Stromal cell of bone marrow (primary cell): ENCODE measurements at places on chromosomes 4 and X.

DNA sequence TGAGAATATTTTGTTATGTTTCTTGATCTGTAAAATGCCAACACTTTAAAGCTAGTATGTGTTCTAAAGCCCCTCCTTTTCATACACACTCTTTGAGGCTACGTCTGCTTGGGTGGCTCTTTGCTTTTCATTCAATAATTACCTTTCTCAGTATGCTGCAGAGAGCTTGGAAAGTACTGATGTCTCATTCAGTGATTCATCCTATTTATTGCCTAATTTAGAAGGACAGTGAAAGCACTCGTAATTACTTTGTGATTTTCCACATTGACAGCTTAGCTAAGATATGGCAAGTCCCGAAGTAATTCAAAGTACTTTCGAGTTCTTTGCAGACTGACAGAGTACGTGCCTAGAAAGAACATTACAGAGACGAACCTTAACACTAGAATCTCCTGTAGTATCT, 57.2 kb downstream of the BMP15 start:
- no peak for DNase-seq

DNA sequence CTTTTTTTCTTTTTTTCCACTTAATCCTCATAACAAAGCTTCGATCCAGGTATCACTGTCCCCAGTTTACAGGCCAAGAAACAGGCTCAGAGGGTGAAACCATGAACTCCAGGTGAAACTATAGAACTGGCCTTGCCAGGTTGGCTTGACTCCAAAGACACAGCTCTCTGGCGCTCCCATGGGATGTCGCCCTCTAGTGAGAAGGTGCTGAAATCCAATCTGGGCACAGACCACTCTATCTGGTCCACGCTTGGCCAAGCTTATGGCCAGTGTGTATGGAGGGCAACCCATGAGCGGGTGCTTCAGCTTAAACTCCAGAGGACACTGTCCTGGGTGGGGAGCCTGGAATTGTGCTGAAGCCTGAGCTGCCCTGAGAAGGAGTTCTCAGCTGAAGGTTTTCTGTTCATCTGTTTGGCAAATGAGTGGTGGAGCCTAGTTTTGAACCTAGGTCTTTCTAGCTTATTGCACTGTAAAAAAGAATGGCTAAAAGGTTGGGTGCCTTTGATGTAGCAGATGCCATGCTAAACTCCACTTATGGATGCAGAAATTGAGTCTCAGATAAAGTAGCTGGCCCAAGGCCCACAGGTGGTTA, 70.5 kb downstream of the SEL1L3 start:
- no peak for DNase-seq

GRCh38 chr4:17476853-17477252, 35.0 kb downstream of the QDPR start:
- no peak for DNase-seq

DNA sequence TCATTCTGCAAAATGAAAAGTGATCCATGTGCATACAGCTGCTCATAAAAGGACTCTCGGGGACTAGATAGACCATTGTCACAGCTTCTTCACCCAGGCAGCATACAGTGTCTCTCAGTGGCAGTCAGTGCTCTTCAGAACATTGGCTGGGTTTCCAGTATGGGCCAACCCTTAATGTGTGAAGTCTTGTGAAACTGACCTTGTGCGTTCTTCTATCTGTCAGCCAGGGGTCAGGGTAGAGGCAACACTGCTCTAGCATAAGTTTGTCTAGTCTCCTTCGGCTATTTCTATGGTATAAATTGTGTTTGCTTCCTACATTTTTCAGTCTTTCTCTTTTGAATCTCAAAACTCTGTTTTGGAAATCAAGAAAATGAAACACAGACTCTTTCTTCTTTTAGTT, 37.0 kb upstream of the SMIM31 start:
- no peak for DNase-seq

- DNase-seq = no peak
Measured at GRCh38 chr4:6267573-6267972, 2.1 kb upstream of the WFS1 start.

DNA sequence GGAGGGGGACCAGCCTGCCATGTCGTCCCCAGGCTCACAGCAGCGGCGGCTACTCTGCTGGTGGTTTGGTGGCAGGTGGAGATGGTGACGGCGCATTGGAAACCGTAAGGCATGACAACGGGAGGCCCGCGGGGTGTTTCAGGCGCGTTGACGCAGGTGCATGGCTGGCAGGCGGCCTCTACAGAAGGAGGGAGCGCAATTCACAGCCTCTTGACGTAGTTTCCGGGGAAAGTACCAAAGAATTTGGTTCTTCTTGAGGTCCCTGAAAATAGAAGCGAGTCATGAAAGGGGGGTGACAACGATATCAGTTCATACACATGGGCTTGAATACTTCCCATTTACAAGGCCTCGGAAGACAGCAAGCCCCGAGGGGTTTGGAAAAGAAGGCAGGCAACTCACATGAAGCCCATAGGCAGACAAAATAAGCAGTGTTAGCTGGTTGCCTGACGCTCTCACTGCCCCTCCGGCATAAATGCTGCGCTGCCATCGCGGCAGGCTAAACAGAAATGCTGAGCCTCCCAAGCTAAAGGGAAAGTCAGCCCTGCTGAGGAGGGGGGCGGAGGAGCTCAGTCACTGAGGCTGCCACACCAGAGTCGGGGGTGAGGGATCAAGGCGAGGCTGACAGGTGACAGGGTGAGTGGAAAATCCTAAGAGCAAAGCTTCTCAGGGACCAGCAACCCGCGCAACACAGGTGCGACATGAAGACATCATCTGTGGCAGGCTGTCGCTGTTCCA, 52.3 kb upstream of the PDLIM3 start:
- DNase-seq = no peak

DNA sequence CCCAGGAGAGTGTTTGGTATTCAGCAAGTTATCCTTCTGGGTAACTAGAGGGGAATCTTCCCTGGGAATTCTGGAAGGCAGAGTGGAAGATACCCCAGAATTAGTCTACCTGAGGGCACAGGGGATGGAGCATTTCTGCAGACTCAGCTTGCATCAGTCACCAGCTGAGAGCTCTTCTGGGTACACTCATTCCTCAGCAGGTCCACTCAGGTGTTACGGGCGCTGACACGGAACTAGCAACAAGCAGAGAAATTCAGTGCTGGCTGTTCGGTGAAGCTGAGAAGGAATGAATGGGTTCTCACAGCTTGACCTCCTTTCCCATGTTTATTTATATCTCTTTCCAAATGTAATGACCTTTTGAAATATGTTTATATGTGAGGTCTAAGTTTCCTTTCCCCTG, 106.0 kb upstream of the PNPLA4 start:
- DNase-seq = no peak

- DNase-seq = no peak
Measured at GRCh38 chrX:37353646-37354045, 4.5 kb downstream of the PRRG1 start.

DNA sequence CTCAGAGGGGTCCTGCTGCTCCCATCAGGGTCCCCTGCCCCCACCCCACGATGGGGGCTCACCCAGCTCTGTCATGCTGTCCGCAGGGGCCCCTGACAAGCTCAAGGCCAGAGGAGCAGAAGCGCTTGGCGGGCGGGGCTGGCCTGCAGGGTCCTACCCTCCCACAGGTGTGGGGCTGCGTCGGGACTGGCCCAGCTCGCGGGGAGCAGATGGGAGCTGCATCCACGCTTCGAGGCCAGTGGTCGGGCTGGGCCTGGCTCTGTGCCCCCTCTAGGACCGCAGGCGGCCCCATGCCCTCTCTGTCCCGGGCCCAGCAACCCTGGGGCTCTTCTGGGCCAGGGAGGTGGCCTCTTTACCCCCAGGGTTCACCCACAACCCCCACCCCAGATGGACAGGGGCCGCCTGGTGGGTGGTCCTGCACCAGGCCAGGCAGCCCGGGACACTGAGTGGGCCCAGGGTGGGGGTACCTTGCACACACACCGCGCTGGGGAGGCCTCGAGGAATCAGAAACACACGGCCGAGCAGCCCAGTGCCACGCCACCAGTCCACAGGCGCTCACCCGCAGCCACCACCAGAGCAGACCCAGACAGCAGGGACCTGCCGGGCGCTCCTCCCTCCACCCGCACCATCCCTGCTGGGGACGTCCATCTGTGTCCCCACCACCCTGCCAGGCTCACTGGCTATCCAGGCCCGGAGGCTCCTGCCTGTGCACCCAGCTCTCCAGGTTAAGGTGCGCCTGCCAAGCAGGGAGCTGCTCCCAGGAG, 30.0 kb downstream of the TACC3 start:
- DNase-seq = no peak

DNA sequence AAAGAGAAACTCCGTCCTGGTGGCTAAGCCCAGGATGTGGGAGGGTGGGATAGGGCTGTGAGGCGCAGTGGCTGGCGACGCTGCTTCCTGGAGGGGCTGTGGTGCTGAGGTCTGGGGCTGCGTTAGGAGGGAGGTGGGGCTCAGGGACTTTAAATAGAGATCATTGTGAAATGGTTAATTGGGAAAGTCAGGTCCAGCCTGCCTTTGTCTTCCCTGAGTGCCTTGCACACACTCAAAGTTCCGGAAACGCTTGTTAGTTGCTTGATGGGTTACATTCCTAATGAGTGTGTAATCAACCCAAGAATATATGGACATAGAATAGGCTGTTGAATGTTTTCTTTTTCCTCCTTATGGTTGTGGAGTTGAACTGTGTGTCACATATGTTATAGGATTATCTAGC, 55.7 kb upstream of the CLDN34 start:
- DNase-seq = no peak

GRCh38 chr4:169410839-169411770, 140.3 kb upstream of the SH3RF1 start:
- peak; percentile 74 for DNase-seq

GRCh38 chr4:109303140-109303496, 660 bp upstream of the COL25A1 start:
- no peak for DNase-seq

GRCh38 chr4:94479358-94480141, 27.8 kb downstream of the PDLIM5 start:
- DNase-seq = no peak

GRCh38 chr4:122129061-122129460, 23.1 kb upstream of the BLTP1 start:
- no peak for DNase-seq

DNA sequence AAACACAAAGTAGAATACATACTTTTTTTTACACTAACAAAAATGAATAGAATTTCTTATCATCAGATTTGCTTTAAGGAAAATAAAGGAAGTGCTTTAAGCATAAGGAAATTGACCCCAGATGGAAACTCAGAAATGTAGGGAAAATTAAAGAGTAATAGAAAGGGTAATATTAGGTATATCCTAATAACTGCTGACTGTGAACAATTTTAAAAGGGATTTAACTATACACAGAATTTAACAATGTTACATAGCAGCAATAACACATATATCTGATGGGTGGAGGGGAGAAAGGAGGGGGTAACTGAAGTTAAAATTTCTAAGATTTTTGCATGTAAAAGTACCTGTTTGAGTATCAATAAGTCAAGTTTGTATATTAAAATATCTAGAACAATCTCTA, 8.6 kb downstream of the CDKL2 start:
- DNase-seq = no peak

GRCh38 chr4:169254546-169254983, 16.2 kb downstream of the SH3RF1 start:
- DNase-seq = peak; percentile 64

- peak; percentile 63 for DNase-seq
Measured at GRCh38 chr4:4852591-4853362, 6.7 kb upstream of the MSX1 start.

- no peak for DNase-seq
Measured at GRCh38 chrX:105781804-105782203, 40.5 kb upstream of the NRK start.

DNA sequence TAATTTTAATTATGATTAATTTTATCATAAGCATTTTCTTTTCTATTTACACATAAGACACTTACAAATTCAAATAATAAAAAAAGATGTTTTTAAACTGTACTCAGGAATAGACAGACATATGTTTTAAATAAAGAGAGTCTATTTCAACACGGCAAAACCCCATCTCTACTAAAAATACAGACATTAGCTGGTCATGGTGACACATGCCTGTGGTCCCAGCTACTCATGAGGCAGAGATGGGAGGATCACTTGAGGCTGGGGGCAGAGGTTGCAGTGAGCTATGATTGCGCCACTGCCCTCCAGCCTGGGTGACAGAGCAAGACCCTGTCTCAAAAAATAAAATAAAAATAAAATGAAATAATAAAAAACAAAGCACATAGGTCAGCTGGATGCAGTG, 14.8 kb downstream of the FAM9B start:
- DNase-seq = peak; percentile 9

DNA sequence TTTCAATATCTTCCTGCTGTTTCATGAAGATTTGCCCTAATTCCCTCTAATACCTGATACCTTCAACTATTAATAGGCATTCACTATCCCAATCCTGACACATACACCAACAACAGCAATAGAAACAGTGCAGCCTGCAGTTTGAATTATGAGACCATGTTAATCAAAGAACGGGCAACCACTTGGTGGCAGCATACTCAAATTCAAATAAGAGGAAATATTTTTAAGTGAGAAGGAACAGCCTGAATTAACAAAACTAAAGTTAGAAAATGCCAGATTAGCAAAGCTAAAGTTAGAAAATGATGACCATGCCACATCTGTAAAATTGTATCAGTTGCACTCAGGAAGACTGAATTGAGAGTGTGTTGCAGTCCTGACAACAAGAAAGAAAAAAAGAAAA, 204.9 kb downstream of the SMARCA1 start:
- DNase-seq = peak; percentile 19

- DNase-seq = peak; percentile 14
Measured at GRCh38 chr4:52263607-52264006, 212.5 kb downstream of the SPATA18 start.

DNA sequence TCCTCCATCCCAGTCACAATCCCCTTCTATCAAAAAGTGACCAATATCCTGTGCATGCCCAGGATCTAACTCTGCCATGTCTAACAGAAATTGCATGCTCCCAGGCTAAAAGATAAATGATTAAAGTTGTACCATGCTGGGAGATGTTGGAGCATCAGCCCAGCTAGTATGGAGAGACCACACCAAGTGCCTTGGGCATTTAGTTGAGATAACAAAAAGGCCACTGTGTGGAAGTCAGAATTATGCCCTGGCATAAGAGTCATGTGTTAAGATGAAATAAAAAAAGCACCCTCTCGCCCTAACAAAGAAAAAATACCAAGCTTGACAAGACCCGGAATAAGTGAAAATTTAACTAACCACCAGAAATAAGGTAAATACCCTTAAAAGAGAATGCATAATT, 155.9 kb upstream of the CENPE start:
- no peak for DNase-seq

- DNase-seq = peak; percentile 36
Measured at GRCh38 chr4:78612398-78613178, 61.0 kb downstream of the ANXA3 start.

- no peak for DNase-seq
Measured at GRCh38 chr4:10066670-10067651, 45.7 kb upstream of the SLC2A9 start.

DNA sequence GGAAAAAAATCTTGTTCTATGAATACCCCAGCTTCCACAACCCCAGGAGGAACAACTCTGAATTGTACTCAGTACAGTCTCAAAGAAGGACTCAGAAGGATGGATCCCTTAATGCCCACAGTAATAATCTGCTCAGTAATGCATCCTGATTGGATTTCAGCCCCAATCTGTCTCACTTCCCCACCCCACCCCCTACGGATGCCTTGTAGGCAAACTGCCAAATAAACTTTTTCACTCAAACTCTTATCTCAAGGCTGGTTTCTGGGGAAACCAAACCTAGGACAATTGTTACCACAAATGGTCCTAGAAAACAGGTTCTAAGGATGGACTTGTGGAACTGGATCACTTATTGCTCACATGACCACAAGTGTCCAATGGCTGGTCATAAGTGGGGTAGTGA, 1021.8 kb upstream of the INTU start:
- DNase-seq = no peak

GRCh38 chrX:10939424-10939823, 171.7 kb upstream of the HCCS start:
- no peak for DNase-seq

- no peak for DNase-seq
Measured at GRCh38 chr4:116829187-116829586, 256.2 kb downstream of the TRAM1L1 start.
